Progenitor cell of endocrine pancreas (in vitro differentiated cells): ENCODE measurements at places on chromosomes 3 and 15. TPM values are rescaled to one million over a fixed set of nuclear protein-coding genes. Genes with fewer than 3 reads are reported as not detected.

Gene EFCAB12
- total RNA-seq: 6.6 and 6.8 TPM in 2 replicates

DNA sequence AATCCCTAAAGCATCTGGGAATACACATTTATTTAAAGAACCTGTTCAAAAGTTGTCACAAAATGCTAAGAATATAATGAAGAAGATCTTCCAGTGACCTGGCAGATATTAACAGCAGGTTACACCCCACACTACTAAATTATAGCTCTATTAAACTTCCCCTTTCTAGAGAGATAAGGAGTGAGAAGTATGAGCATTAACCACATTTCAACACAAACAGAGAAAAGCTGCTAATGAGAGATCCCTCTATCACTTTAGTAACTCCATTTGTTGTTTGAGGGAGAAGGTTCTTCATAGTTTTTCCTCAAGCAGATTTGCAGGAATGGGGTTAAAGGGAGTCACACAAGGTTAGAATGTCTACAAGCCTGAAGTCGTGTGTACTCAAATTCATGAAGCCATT lies 3.6 kb downstream of the COL8A1 start:
- DNase-seq: no peak

Gene ZIC1
- 0.40 and 0.77 TPM in 2 replicates for total RNA-seq

GRCh38 chr3:30401971-30402370 lies 204.4 kb upstream of the TGFBR2 start:
- no peak for DNase-seq
